ENCODE measurements at places on chromosomes 13 and 19. TPM values are rescaled to one million over a fixed set of nuclear protein-coding genes. Genes with fewer than 3 reads are reported as not detected.

The TNNI3 gene
- 27.9 TPM for total RNA-seq

The GSX1 gene
- not detected for total RNA-seq

- DNase-seq, result no peak
- H3K4me3 ChIP-seq, result no peak overlapping the region
- H3K27me3 ChIP-seq, result no peaks in the 10 kb centered on the region
- no peaks in the 10 kb centered on the region for H3K4me1 ChIP-seq
These were observed 30.3 kb downstream of the OXGR1 start for GRCh38 chr13:96963786-96964475.

GRCh38 chr13:96772426-96772825 is 221.8 kb downstream of the OXGR1 start:
- H3K27me3 ChIP-seq, result no peaks in the 10 kb centered on the region
- H3K27ac ChIP-seq, result no peak overlapping the region
- H3K4me3 ChIP-seq, result no peak overlapping the region
- H3K36me3 ChIP-seq, result no peaks in the 10 kb centered on the region
- peaks cover 34% of the 10 kb centered on the region for H3K4me1 ChIP-seq
